ENCODE measurements at places on chromosomes 7 and 10.

GRCh38 chr7:19920705-19921104, 147.3 kb upstream of the TMEM196 start:
- no peak for DNase-seq

DNA sequence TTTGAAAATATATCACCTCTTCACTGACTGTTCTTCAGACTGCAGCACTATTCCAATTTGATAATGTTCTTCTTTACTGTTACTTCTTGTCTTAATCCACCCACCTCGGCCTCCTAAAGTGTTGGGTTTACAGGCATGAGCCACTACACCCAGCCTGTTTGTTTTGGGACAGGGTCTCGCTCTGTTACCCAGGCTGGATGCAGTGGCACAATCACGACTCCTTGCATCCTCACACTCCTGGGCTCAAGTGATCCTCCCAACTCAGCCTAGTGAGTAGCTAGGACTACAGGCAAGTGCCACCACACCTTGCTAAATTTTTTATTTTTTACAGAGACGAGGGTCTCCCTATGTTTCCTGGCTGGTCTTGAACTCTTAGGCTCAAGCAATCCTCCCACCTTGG, 77.9 kb downstream of the NDUFB2 start:
- no peak for DNase-seq

- no peak for DNase-seq
Measured at GRCh38 chr10:104639590-104640338, 1.3 kb upstream of the SORCS3 start.

DNA sequence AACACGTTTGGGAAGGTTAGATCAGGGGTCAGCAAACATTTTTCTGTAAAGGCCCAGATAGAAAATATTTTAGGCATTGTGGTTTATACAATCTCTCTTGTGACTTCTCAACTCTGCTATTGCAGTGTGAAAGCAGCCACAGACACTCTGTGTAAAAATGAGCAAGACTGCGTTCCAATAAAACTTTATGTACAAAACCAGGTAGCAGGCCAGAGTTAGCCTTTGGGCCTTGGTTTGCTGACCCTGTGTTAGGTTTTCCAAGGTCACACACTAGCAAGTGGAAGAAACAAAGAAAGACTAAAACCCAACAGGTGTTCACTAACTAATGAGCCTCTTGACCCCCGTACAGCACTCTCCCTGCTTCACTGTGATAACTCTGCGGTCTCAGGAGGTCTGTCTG, 14.9 kb upstream of the PAXIP1 start:
- no peak for DNase-seq

GRCh38 chr10:30531751-30532530, 97.6 kb downstream of the LYZL2 start:
- no peak for DNase-seq

- DNase-seq: no peak
Measured at GRCh38 chr7:94288096-94288495, 106.6 kb upstream of the COL1A2 start.

GRCh38 chr7:105354383-105354782, 34.3 kb downstream of the SRPK2 start:
- no peak for DNase-seq

GRCh38 chr10:84876116-84876999, 548.0 kb downstream of the CCSER2 start:
- no peak for DNase-seq

DNA sequence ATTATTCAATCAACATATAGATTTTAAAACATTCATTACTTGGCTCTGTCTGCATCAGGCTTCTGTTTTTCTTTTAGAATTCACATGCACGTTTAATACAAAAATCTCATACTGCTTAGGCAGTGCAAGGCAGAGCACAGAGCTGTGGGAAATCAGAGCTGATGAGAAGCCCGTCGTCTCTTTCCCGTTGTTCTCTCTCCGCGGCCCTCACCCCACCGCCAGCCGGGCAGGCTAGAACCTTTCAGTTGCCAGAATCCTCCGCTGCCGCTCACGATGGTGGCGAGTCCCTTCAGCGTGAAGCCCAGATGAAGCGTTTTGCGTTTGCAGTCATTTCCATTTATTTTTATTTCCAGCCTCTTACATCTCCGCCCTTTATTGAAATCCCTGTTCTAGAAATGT, 648.2 kb downstream of the SDK1 start:
- no peak for DNase-seq

DNA sequence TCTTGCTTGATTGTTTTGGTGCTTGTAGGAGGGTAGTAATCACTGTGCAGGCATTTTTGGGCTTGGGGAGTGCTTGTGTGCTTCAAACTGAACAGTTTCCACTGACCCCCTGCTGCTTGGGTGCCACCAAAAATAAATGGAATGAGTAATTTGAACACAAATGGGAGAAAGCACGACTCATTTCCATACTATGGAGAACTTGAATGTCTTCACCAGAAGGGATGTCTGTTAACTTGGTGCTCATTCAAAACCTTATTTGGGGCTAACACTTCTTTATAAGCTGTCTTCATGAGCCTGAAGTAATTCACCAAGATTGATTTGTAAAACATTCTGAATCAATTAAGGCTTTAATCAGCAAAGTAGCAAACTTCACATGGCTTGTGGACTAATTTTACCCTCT, 560.3 kb downstream of the SDK1 start:
- no peak for DNase-seq

GRCh38 chr10:25895856-25896255, 38.2 kb upstream of the MYO3A start:
- no peak for DNase-seq

GRCh38 chr10:24651923-24652322, 71.8 kb downstream of the ARHGAP21 start:
- no peak for DNase-seq

DNA sequence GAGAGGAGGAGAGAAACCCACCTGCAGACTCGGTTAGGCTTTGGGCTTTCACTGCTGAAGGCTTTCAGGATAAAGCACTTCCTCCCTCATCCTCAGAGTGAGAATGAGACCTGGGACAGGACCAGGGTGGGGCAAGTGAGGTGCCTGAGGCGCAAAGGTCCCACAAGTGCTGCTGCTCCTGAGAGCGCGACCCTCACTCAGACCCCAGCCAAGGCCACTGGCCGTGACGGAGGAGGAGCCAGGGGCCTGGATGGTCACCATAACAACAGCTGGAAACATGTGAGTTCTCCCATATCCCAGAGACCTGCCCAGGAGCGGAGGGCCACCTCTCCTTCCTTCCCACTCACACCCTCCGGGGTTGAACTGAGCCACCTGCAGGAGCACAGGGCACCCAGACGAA, 46.9 kb upstream of the MKRN1 start:
- no peak for DNase-seq

- DNase-seq: no peak
Measured at GRCh38 chr10:62230344-62231121, 38.1 kb downstream of the RTKN2 start.

GRCh38 chr10:4427532-4427931, 398.5 kb upstream of the AKR1E2 start:
- no peak for DNase-seq

DNA sequence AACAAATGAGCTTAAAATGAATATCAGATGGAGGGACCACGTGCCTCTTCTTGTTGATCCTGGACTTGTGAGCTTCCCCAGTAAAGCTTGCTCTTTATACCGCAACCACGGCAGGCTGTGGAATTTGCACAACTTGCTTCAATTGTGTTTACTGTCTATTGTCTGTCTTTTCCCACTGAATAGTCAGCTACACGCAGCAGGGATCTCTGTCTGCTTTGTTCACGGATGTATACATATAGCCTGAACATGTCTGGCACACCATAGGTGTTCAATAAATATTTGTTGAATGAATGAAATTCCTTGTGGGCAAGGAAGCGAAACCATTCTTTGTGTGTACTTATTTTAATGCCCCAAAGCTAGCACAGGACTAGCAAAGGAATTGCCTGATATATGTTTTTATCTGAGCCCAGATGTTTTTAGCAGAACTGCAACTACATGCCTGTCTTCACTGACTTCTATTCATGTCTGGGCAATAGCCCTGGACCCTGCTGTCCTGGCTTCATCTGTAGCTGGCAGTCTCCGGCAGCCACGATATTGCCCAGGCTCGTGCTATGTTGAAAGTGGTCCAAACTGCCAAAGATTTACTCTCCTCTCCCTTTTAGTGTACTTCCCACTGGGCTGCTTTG, 29.9 kb upstream of the IFRD1 start:
- DNase-seq: no peak

- DNase-seq: no peak
Measured at GRCh38 chr10:65793738-65794425, 1132.0 kb upstream of the LRRTM3 start.

- peak; percentile 47 for DNase-seq
Measured at GRCh38 chr7:129831424-129832058, 121.2 kb downstream of the UBE2H start.

DNA sequence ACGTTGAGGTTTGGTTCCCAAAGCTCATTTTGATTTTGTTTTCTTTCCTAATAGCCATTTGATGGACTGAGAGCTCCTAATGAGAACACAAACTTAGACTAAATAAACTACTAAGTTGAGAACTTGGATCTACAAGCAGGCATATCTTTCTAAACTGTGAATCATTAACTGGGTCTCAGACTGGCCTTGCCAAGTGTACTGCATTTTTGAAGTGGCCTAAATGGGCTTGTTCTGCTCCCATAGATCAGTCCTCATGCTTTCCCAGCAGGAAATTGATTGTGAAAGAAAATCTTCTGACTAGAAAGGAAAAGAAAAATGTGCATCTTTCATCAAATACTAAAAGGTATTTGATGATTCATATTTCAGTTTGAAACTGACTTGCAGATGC, 46.7 kb upstream of the RBM33 start:
- DNase-seq: no peak

DNA sequence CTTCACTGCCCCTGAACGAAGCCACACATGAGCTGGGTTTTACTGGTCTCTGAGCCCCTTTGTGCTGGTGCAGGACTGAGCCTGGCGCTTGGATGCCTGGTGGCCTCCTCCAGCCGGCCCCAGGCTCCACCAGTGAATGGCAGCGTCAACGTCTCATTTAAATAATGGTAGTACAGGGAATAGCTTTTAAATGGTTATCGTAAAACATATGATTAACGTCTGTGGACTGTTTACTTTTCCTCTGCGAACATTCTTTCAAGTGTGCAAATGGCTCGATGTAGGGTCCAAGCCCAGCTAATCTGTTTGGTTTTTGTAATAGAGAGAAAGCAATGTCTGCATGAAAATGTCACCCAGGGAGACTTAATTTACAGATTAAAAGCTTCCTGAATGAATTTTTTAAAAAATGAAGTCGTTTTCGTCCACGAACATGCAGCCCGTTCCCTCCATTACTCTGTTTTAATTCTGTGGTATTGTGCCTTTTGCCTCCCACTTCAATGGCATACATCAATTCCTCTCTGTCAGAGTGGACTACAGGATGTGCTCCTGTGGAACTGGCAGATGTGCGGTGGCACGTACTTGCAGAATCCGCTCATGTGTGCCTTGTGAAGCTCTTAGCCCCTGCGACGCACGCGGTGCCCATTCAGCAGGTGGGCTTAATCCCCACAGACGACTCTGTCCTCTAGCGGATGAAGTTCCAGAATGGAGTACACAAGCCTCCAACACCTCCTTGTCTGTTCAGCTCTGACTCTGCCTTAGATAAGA, 192.7 kb downstream of the TCF7L2 start:
- DNase-seq: no peak

DNA sequence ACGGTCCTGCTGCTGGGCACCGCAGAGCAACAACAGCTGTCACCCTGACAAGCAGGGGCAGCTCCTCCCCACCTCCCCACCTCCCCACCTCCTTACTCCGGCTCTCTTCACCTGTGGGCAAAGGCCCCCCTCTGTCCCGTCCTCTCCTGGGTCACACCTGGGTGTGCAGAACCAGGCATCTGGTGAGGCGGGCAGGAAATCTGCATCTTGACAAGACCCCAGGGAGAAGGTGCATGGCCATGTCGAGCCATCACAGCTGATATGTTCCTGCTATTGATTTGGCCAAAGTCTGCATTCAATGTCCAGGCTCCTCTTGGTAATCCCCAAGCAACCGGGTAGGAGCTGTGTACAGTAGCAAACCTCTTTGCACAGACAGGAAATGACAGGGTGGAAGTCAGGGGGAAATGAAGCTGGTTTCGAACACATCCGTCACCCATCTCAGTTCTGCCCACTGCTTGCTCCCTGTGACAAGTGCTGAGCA, 554.2 kb downstream of the DNAJB6 start:
- DNase-seq: no peak

- no peak for DNase-seq
Measured at GRCh38 chr10:117946525-117947070, 100.1 kb downstream of the RAB11FIP2 start.

DNA sequence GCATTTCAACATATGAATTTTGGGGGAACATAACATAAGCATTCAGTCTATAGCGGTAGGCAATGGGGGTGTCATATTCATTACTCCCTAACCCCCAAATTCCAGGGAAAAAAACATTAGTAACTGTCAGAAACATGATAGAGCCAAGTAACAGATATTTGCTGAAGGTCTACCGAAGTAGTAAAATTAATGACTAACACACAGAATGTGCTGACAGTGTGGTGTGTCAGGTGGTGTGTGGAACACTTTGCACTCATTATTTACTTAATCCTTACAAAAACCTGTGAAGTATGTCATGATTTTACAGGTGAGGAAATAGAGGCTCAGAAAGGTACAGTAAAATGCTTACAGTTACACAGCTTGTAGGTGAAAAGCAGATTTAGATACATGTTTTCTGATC, 85.4 kb upstream of the RHOBTB1 start:
- no peak for DNase-seq

DNA sequence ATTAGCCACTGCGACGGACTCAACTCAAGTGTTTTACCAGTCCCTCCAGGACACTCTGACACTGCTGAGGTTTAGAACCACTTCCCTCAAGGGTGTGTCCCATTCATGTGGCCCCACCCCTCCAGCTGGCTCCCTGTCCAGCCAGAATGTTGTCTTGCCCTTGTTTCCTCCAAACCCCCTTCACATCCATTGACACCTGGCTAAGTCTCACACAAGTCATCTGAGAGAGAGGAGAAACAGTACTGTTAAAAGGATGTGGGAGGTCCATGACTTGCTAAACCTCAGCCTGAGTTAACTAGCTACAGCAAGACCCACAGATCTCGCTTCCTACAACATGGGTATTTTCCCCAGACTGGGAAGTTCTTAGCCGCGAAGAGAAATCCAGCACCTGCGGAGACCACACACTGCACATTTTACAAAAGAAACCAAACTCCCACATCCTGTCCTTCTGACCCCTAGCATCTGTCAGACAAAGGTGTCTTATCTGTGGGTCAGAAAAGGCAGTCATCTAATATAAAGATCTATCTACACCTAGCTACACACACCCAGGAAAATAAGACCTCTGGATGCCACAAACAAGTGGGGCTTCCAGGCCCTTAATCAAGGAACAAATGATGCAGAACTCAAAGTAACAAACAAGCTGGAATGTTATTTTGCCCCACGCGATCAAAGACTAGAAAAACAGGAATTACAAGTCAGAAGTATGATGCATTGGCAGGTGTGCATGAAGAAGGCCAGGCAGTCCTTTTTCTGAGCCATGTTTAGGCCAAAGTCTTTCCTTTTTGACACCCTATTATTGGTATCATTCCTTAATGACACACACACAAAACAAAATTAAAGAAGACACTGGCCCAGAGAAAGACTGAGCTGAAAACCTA, 13.9 kb downstream of the OSBPL3 start:
- no peak for DNase-seq

- no peak for DNase-seq
Measured at GRCh38 chr7:157832421-157832820, 495.6 kb downstream of the DNAJB6 start.
